ENCODE measurements at places on chromosomes 2 and 18.

DNA sequence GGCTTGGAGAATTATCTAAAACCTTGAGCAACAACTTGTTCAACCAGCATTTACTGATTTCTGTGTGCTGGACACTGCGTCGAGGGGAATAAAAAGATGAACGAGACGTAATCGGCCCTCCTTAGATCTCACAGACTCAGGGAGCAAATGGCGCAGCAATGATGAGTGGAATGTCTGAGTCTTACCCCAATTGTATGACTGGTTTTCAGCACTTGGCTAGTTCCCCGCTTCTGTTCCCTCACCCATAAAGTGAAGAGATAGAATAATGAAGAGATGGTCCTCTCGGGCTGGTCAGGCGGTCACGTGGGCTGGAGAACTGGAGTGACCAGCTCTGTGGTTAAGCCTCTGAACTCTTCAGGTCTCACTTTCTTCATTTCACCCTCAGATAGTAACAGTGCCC, 17.3 kb upstream of the GATA6 start:
- DNase-seq: no peak

DNA sequence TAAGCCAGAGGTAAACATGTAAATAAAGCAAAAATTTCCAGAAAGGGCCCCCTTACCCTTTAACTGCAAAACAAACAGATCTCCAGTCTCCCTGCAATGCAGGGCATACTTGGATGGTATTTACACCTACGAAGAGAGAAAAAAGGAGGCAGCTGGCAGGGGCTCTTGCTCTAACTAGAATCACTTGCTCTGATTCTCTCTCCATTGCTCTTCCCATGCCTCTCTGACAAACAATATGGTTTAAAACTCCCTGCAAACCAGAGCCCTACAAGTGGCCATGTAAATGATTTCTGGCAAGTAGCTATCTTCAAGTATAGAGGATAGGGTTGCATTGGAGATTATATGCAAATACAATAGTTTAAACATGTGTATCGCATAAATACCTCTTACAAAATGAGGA, 35.9 kb downstream of the SF3B1 start:
- DNase-seq: no peak

GRCh38 chr2:203579730-203580129, 44.6 kb upstream of the RAPH1 start:
- no peak for DNase-seq

DNA sequence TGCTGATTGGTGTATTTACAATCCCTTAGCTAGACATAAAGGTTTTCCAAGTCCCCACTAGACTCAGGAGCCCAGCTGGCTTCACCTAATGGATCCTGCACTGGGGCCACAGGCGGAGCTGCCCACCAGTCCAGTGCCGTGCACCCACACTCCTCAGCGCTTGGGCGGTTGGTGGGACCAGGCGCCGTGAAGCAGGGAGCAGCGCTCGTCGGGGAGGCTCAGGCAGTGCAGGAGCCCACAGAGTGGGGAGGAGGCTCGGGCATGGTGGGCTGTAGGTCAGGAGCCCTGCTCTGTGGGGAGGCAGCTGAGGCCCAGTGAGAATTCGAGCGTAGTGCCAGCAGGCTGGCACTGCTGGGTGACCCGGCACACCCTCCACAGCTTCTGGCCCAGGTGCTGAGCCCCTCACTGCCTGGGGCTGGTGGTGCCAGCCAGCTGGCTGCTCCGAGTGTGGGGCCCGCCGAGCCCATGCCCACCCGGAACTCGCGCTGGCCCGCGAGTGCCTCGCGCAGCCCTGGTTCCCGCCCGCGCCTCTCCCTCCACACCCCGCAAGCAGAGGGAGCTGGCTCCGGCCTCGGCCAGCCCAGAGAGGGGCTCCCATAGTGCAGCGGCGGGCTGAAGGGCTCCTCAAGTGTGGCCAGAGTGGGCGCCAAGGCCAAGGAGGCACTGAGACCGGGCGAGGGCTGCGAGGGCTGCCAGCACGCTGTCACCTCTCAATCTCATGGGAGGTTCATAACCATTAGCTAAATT, 475.6 kb upstream of the DCC start:
- DNase-seq: no peak

GRCh38 chr2:100934504-100935371, 67.4 kb upstream of the RPL31 start:
- DNase-seq: no peak

- DNase-seq: no peak
These were observed 244.1 kb downstream of the SH3BP4 start for GRCh38 chr2:235195921-235196320.

DNA sequence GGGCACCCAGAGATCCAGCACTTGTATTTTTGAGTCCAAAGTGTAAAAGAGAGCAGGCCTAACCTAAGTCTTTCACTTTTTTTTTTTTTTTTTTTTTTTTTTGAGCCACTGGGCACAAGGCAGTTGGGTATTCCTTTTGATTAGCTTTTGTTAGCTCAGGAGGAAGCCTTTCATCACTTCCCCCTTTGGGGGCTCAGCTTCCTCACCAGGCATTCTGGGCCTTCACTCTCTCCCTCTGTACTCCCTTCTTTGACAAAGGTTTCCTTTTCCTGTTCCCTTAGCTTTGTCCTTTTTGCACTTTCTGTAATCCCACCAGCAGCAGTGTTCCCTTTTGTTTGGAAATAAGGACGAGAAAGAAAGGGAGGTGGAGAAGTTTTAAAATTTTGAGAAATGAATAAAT, 88.2 kb downstream of the PKP4 start:
- DNase-seq: no peak

GRCh38 chr2:158934170-158934569, 34.3 kb upstream of the TANC1 start:
- DNase-seq: no peak

DNA sequence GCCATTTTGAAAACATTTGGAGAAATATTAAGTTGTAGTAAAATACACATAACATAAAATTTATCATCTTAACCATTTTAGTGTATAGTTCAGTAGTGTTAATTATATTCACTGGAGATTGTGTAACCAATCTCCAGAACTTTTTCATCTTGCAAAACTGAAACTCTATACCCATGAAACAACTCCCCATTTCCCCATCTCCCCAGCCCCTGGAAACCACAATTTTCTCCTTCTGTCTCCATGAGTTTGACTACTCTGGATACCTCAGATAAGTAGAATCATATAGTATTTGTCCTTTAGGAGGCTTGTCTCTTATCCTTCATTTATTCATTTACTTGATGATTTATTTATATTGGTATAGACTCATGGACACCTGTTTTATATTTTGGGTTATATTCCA, 392.9 kb downstream of the SETBP1 start:
- no peak for DNase-seq

- no peak for DNase-seq
These were observed 1938.0 kb upstream of the PIK3C3 start for GRCh38 chr18:40017021-40017420.

DNA sequence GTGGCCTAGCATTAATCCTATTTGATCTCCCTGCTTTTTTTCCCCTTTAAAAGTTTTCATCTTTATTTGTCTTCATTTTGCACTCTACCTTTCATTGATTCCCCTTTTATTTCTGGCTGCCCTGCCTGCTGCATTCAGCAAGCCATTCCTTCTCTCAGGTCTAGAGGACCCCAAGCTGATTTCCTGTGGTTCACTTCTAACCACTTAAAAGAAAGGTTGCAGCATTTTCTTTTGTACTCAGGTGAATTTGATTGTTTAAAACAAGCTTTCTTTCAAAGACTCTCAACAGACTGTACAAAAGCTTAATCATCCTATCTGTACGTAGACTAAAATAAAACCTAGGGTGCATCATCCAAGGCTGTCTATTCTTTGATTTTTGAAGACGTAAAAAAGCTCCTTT, 160.3 kb downstream of the CSRNP3 start:
- no peak for DNase-seq

- DNase-seq: no peak
These were observed 178.1 kb upstream of the CYP26B1 start for GRCh38 chr2:72325592-72326422.

DNA sequence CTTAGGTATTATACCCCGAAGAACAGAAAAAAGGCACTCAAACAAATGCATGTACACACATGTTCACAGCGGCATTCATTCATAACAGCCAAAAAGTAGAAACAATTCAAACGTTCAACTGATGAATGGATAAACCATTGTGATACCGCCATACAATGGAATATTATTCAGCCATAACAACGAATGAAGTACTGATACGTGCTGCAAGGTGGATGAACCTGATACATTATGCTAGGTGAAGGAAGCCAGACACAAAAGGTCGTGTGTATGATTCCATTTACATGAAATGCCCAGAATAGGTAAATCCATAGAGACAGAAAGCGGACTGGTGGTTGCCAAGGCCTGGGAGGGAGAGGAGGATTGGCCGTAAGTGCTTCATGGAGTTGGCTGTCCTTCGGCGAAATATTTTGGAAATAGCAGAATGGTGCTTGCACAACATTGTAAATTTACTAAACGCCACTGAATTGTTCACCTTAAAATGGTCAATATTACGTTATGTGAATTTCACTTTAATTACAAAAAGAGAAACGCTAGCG, 750 bp upstream of the RMP24 start:
- DNase-seq: no peak

DNA sequence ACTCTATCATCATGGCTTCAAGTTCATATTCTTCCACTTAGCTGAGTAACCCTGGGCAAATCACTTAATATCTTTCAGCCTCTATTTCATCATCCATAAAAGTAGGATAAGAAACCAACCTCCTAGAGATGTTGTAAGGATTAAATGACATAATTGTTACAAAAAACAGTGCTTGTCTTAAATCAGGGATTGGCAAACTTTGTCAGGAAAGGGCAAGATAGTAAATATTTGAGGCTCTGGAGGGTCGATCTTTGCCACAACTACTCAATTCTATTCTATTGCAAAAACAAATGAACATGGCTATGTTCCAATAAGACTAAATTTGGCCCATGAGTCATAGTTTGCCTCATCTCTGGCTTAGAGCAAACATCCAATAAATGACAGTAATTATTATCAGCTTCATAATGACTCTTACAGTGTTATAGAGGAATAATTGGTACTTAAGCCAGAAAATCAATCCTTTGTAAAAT, 184.7 kb downstream of the SATB2 start:
- no peak for DNase-seq

DNA sequence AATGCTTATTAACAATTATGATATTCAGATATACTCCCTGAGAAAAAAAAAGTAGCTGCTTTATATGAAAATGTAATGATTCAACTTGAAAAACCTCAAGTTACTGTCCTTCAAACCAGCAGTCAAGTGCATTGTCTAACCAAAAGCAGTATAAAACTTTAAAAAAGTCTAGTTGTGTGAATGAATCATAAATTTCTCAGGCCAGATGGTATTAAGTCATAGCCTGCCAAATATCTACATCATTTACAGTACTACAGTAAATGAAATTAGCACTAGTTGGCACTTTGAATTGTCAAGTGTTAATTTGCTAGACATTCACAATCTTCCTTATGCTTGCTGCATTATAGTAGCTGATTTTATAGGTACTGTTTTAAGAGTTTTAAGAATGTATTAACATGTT, 85.9 kb downstream of the CBLN2 start:
- DNase-seq: no peak

GRCh38 chr2:101113441-101114267, 37.5 kb downstream of the TBC1D8 start:
- DNase-seq: no peak

DNA sequence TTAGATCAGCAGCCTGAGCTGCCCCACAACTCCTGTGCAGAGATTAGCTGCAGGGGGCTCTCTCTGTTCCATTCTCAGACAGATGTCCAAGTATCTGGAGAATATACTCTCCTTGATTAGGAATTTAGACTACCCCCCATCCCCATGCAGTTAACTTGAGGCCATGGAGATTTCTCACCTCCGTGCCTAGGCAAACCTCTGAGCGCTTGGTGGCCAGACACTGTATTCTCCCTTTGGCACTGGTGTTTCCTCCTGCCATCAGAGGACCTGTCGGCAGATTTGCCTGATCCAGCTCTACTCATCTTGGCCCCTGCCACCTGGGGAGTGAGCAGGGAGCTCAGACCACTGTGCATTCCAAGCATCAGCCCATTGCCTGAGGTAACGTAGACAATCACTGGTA, 48.3 kb downstream of the ZNF804A start:
- no peak for DNase-seq

GRCh38 chr2:11329776-11330175, 14.7 kb downstream of the ROCK2 start:
- DNase-seq: no peak

- DNase-seq: no peak
These were observed 62.6 kb downstream of the BCL11A start for GRCh38 chr2:60490848-60491247.

GRCh38 chr2:25697559-25698341, 24.4 kb upstream of the DTNB start:
- DNase-seq: no peak
